Right hindlimb (tissue), 1 donor: ENCODE measurements at places on chromosomes 5 and 9.
A peak's percentile ranks its signal among the peaks of the same experiment; 100 is the strongest.

DNA sequence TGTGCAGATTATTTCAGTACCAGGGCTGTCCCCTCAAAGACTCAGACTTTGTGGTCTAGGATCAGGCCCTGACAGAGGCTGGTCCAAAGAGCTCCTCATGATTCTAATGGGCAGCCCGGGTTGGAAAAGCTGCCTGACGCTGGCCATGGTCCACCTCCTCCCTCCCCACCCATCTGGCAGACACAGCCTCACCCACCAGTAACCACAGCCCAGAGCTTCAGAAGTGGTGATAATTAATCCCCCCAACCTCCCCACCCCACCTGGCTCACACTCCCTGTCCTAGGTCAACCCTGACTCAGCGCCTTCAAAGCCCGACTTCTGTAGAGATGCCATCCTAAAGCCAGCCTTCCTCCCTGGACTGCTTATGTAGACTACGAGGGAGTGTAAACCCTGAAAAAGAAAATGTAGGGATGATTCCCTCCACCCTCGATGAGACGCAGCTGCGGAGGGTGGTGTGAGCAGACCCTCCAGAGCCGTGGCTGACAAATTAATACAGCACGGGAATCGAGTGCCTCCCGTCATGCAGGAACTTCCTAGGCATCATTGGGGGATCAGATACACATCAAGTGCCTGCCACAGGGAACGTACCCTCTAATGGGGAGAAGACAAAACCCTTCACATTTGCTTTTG, 7.0 kb downstream of the UBE2QL1 start:
- no peak for DNase-seq

- DNase-seq = peak; percentile 79
Observed at GRCh38 chr9:136122425-136123383, 4.0 kb upstream of the TMEM250 start.

GRCh38 chr5:92237896-92238295, 854.8 kb upstream of the ARRDC3 start:
- DNase-seq = no peak

GRCh38 chr5:137176126-137176525, 323.0 kb downstream of the SPOCK1 start:
- DNase-seq = no peak

DNA sequence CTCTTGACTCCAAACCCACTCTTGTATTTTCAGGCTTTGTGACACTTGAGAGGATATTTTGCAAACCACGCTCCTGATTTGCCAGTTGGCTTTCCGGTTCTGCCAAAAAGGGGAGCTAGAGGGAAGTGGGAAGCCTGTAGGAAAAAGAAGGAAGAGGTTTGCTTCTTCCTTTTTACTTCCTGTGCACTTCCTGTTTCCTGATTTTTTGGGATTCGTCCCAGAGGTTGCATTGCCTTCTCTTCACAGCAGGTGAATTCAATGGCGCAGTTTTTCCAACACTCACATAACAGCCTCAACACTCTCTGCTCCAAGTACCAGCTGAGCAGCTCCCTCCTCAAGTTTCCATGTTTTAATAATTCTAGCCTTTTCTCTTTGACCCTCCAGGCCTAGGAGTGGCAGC, 47.7 kb downstream of the SLC24A2 start:
- no peak for DNase-seq

DNA sequence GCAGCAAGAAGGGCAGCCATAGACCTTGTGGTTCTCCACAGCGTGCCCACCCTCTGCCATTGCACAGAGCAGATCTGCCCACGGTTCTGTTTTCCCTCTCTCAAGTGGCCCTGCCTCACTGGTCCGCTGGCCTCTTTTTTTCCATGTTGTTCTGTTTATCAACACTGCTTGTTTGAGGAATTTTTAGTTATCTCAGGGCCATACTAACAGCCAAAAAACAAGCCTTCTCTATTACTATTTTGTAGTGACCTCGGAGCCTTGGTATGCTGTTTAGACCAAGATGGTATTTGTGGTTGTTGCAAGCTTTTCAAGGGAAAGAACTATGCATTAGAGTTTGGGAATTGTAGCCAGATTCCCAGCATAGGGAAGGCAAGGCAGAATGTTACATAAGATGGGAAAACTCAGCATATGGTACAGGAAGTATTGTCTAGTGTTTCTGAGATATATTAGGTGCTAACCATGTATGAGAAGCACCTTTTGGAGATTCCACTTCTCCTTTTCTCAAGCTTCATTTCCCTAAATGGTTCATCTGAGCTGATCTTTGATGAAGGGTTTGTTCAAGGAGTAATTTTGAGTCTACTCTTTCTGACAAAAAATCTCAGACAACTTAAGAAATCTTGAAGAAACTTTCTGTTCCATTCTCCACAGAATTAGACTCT, 54.3 kb downstream of the NUP214 start:
- DNase-seq = no peak

GRCh38 chr5:56305001-56305950, 72.1 kb upstream of the ANKRD55 start:
- no peak for DNase-seq

DNA sequence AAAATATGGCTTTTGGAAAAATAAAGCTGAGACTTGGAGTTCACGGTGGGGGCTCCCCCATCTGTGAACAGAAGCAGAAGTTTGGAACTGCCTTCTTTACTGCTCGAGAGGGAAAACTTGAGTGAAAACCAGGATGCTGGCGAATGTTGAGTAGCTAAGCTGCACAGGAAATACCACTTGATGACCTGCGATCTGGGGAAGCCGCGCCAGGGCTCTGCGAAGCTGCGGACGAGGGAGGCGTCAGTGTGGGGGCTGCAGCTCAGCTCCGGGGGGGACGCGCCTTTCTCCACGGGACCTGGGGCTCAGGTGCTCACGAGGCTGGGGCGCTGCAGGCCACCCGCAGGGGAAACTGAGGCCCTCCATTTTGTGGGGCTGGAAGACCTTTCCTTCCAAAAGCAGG, 62.3 kb downstream of the TENT4A start:
- no peak for DNase-seq

DNA sequence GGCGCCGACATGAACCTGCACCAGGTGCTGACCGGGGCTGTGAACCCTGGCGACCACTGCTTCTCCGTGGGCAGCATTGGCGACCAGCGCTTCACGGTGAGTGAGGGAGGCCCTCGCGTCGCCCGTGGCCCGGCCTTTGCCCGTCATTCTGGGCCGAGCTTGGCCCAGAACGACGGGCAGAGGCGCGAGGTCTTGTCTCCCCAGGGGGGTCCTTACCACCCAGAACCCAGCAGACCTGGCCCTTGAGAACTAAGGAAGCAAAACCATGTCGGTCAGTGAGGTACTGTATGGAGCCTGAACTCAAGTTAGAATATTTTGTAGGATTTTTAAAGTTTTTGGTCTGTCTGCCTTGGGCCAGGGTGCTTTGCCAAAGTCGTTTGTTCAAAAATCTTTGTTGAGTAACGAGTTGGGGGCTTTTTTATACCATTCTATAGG, 691 bp downstream of the DMXL1 start:
- DNase-seq = no peak

GRCh38 chr5:24059006-24059405, 551.6 kb downstream of the PRDM9 start:
- no peak for DNase-seq

GRCh38 chr9:135018306-135018915, 69.1 kb upstream of the OLFM1 start:
- no peak for DNase-seq
